Hypothalamus (tissue), 51 donors: ENCODE measurements at places on chromosomes 16 and 17.

GRCh38 chr17:82278786-82279391 lies 5.4 kb upstream of the CSNK1D start:
- DNase-seq: no peak

DNA sequence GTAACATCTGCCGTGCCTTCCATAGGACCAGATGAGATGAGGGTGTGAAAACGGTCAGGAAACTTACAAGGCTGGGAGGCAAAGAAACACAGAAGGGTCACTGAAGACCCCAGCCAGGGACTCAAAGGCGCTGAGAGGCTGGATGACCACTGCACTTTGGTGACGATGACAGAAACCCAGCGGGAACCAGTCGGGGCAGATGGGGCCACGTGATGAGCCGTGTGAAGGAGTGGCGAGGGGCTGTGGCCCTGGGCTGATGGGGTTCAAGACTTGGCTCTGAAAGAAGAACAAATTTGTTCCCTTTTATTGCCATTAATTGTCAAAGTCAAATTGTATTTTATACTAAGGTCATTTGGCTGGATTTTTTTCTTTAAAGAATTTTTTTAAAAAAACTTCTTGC lies 28.6 kb upstream of the ATP2C2 start:
- no peak for DNase-seq

DNA sequence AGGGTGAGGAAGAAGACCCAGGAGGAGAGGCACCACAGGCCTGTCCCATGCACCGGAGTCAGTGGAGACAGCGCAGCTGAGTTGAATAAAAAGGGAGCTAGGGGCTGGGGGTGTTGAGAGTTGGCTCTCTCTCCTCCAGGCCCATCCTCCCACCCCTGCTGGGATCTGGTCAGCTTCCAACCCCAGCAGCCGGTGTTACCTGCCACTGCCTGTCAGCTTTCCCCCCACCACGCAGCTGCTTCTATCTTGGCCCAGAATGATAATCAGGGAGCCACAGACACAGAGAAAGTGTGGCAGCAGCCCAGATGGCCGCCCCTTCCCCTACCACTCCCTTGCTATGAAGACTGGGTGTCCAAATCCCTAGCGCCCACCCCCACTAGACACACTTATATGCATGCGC lies 120.6 kb upstream of the RPL38 start:
- DNase-seq: no peak

DNA sequence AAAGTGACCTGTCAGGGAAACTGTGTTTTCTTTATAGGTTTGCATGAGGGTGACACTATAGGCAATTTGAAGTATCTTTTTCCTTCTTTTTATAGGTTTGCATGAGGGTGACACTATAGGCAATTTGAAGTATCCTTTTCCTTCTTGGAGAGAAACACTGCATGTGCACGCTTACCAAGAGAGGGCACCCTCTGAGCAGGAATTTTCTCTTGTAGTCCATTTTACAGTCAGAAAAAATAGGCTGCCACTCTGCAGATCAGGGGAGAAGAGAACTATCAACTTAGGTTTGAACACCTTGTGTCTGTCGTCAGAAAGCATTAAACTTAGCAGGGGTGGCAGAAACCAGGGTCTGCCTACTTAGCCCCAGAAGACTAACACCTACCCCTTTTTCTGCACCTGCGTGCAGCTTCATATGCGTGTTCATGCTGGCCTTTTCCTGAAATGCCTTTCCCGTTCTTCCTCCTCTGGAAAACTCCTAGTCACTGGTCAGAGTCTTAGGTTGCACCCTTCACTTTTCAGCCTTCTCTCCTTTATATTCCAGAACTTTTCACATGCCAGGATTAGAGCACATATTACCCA lies 16.4 kb upstream of the SMIM36 start:
- DNase-seq: no peak

GRCh38 chr16:85909932-85910853 lies 11.2 kb downstream of the IRF8 start:
- DNase-seq: no peak
